Thyroid gland (tissue), 4 donors: ENCODE measurements at places on chromosomes 12 and 14.
A peak's percentile ranks its signal among the peaks of the same experiment; 100 is the strongest.

DNA sequence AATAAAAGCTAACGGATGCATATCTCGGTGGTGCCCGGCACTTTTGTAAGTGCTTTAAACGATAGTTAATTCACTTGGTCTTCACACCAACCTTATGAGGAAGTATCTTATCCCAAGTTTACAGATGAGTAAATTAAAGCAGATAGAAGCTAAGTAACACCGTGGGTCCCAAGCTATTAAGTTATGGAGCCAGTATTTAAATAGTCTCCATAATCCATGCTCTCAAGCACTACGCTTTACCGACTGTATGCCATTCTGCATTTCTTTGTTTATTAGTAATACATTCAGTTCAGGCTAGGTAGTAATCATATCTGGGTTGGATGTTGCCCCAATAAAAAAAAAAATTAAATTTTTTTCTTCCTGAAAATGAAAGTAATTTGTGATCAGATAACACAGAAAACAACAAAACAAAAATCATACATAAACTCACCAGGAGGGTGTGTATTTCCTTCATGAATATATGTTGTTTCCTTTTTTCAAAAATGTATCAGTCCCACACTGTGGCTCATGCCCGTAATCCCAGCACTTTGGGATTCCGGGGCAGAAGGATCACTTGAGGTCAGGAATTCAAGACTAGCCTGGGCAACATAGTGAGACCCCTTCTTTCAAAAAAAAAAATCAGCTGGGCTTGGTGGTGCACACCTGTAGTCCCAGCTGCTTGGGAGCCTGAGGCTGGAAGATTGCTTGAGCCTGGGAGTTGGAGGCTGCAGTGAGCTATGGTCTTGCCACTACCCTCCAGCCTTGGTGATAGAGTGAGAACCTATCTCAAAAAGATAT, 1.4 kb upstream of the M6PR start:
- DNase-seq = no peak

- DNase-seq = no peak
Observed at GRCh38 chr12:110750784-110751461, 8.2 kb upstream of the PPP1CC start.

DNA sequence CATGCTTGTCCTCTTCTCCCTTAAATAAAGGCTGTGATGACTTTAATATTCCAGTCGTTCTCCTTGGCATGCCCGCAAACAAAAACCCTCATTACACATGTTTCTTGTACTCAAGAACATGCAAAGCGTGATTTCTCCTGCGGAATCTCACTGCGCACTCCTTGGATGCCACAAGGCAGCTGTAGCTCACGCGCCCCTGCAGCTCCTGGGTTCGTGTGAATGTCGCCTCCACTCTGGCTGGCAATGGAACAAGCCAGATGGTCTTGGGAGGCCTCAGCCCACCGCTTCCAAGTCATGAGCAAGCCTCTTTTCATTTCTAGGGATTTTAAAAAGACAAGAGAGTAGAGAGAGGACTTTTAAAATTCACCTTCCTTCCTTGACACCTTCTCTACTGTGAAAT, 403.8 kb downstream of the PCNX1 start:
- DNase-seq = no peak

DNA sequence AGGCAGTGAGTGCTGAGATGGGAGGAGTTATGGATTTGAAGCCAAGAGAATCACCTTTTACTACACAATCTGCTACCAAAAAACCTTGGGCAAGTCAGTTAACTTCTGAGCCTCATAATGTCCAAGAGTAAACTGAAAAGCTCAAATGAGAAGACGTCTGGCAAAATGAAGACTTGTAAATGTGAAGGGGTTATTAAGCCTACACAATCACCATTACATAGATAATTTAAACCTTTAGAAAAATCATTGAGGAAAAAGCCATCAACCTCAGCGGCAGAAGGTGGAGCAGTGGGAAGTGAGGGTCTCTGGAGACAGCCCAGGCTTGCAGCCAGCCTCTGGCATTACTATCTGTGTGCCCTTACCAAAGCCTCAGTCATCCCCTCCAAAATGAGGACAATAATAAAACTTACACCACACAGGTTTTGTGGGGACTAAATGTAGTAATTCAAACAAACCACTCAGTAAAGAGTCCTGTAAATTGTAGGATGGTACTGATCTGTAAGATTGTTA, 50.5 kb upstream of the CCDC175 start:
- DNase-seq = no peak

DNA sequence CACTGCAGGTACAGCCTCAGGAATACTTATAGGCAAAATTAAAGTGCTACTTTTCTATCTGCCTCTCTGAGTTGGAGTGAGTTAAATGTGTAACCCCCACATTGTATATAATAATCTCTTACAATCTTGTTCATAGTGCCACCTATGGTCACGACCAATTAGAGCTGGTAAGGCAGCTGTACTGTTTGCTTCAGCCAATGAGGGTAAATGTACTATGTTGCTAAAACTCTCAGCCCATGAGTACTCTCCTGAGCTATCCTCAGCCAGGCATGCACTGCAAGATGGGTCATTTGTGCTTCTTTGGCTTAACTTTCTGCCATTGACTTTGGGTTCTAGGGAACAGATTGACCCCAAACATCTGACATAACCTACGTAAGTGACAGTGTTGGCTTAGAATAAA, 15.0 kb upstream of the MDM2 start:
- peak; percentile 23 for DNase-seq

GRCh38 chr14:59919570-59920377, at the start of gene LRRC9:
Gene LRRC9, plus strand, starts transcription at chr14:59920144.
- DNase-seq = peak; percentile 66

DNA sequence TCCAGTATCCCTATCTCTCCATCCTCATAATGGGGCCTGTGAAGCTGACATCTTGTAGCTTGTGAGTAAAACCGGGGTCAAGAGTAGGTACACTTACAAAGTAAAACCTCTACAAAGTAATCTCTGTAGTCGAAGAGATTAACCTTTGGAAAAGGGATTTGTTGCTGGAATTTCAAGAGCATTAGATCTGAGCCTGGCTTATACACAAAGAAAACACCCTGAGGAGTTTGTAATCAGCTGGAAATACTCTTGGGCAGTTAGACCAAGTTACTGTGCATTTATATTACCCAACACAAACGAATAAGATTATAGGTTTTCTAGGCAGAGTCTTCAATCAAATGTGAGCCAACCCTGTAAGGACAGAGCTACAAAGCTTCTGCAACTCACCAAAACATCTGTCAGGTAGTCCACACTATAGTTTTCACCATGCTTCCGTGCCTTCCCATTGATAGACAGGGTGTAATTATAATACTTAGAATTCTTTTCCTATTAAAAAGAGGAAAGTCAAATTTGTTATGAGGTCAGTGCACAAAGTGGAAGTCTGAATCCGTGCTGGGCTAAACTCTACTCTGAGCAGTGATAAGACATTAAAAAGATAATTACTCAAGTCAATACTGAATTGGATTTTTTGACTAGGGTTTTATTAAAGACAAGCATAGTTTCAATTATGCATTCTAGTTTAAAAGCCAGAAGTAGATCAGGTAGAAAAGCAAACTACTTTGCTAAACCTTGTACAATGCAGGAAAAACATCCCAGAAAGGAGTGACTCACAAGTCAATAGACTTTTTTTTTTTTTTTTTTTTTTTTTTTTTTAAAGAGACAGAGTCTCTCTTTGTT, 14.6 kb downstream of the GNS start:
- no peak for DNase-seq

- DNase-seq = peak; percentile 45
Observed at GRCh38 chr14:75198291-75198933, 22.0 kb upstream of the TMED10 start.

- DNase-seq = no peak
Observed at GRCh38 chr12:71726548-71726947, 28.1 kb upstream of the RAB21 start.

- no peak for DNase-seq
Observed at GRCh38 chr14:42057111-42057510, 450.4 kb downstream of the LRFN5 start.
